Hypothalamus (tissue), 51 donors: ENCODE measurements at places on chromosomes 13 and 19.

DNA sequence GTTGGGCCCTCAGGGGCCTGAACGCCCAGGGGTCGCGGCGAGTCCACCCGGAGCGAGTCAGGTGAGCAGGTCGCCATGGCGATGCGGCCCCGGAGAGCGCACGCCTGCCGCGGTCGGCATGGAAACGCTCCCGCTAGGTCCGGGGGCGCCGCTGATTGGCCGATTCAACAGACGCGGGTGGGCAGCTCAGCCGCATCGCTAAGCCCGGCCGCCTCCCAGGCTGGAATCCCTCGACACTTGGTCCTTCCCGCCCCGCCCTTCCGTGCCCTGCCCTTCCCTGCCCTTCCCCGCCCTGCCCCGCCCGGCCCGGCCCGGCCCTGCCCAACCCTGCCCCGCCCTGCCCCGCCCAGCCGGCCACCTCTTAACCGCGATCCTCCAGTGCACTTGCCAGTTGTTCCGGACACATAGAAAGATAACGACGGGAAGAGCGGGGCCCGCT lies at the start of gene CCNA1:
CCNA1 (plus strand) TSS at position 390 of the 439 bp plus-strand sequence. CDS start 562 bp downstream, outside the sequence.
- peak; percentile 55 for DNase-seq

GRCh38 chr13:114105521-114106225 lies 26.8 kb downstream of the RASA3 start:
- no peak for DNase-seq

- DNase-seq = no peak
Observed at GRCh38 chr13:60754211-60755090, 357.4 kb downstream of the TDRD3 start.

DNA sequence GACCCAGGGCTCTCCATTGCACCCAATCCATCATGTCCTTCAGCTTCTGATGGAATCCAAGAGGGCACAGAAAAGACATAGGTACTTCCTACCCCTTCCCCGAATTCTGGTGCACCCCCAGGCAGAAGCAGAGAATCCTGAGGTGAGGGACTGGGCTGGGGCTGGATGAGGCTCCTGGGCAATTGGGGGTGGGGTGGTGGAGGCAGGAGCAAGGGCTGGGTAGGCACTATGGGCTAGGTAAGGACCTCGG lies 2.7 kb upstream of the KCNC3 start:
- no peak for DNase-seq

GRCh38 chr19:8655340-8655709 lies 24.9 kb downstream of the NFILZ start:
- no peak for DNase-seq

GRCh38 chr19:3207461-3208242 lies 16.8 kb upstream of the CELF5 start:
- no peak for DNase-seq
